ENCODE measurements at places on chromosomes 3 and 15. TPM values are rescaled to one million over a fixed set of nuclear protein-coding genes. Genes with fewer than 3 reads are reported as not detected.

The PLSCR1 gene
- total RNA-seq, result 60.1 TPM

- no peak for DNase-seq
Observed at GRCh38 chr3:195209083-195209846, 61.7 kb downstream of the XXYLT1 start.

DNA sequence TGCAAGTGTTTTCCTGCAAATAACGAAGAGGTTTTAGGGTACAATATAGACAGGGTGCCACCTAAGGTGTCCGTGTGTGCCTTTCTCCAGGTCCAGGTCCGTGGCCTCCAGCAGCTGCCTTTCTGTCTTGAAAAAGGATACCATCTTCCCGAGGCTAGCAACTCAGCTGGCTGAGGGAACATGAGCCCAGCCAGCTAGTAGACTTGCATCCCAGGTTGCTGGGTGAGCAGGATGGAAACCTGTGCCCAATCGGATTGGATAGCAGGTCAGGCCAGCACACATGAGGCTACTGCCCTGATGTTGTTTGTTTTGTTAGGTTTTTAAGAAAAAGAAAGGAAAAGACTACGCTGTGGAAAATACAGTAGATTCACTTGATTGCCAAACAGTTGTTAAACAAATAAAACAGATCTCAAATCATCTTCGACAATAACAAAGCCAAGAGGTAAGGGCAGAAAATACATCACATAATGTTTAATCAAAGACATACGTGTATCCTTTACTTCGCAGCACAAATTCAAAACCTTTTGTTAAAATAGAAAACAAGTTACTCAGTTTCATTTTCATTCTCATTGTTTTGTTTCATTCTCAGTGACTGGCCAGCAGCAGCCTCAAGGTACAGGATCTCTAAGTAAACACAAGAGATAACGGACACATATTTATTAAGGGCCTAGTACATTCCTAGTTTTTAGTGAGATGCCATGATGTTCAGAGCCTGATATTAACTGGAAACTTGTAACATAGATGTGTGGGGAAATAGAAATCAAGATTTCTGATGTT lies 661.2 kb upstream of the NR2F2 start:
- DNase-seq, result no peak

DNA sequence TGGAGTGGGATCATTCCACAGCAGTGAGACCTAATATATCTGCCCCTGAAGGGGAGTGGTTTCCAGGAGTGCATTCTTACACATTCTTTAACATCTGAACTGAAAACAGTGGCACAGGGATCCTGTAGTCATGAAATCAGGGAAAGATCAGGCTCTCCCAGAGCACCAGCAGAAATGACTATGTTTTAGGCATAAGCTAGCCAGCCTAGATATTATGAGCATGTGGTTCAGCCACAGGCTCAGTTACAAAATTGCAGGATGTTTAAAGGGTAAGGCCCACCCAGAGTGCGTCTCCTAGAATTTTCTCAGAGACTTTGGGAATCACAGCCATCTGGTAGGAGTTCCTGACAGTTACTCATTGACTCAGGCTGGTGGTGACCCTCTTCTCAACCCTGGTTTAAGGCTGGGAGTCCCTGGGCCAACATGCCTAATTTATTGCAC lies 20.9 kb downstream of the FSTL1 start:
- DNase-seq, result no peak

DNA sequence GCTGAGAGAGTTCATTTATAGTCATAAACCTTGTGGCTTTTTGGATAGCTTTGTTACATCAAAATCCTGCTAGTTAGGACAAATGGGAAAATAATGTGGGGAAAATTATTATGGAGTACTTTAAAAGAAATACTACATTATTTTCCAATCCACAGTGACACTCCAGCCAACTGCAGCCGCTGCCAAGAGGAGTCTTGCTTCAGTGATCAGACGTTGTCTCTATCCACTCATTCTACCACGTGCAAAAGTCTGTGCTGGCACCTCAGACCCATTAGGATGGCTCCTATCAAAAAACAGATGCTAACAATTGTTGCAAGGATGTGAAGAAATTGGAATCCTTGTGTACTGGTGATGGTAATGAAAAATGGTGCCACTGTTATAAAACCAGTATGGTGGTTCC lies 128.6 kb upstream of the IQSEC1 start:
- no peak for DNase-seq

The MESP2 gene
- total RNA-seq, result not detected

- no peak for DNase-seq
Observed at GRCh38 chr15:101152914-101153313, 98.9 kb downstream of the CHSY1 start.

- no peak for DNase-seq
Observed at GRCh38 chr3:66722675-66723074, 221.9 kb upstream of the LRIG1 start.

GRCh38 chr3:11610044-11610671 lies 33.6 kb downstream of the VGLL4 start:
- no peak for DNase-seq

The GRAMD1C gene
- total RNA-seq, result 0.67 TPM

All from activated naive CD4-positive, alpha-beta T cell treated with anti-CD3 and anti-CD28 coated beads for 36 hours (primary cell).